ENCODE measurements at places on chromosomes 6 and 20. TPM values are rescaled to one million over a fixed set of nuclear protein-coding genes. Genes with fewer than 3 reads are reported as not detected.

- no peaks in the 10 kb centered on the region for H3K36me3 ChIP-seq
- peak overlapping the region; percentile 67 for H3K27ac ChIP-seq
- H3K4me3 ChIP-seq = no peak overlapping the region
- peaks cover 60% of the 10 kb centered on the region for H3K4me1 ChIP-seq
Observed at GRCh38 chr6:21751608-21752007, 158.1 kb downstream of the SOX4 start.

- no peak overlapping the region for H3K27ac ChIP-seq
- H3K36me3 ChIP-seq = no peaks in the 10 kb centered on the region
- H3K4me3 ChIP-seq = no peak overlapping the region
- H3K4me1 ChIP-seq = no peaks in the 10 kb centered on the region
- no peaks in the 10 kb centered on the region for H3K27me3 ChIP-seq
- DNase-seq = no peak
Observed at GRCh38 chr6:170363255-170363654, 56.7 kb downstream of the FAM120B start.

Gene CTAGE9
- total RNA-seq = not detected

Gene TMEM200A
- total RNA-seq = 0.40 TPM

DNA sequence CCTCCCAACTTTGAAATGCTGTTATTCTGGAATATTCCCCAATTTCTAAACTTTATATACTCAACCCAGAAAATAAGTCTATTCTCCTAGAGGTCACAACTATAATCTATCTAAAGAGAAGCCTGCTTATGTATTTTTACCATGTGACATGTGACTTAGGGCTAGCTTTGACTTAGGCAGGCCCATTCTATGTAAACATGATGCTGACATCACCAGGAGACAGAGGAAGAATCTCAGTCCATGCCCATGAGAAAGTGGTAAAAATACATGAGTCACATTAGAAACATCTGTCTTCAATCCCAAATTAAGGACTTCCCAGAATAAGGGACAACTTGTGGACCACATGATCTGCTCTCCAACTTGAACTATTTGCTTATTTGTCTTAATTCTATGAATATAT is 113.6 kb upstream of the ID4 start:
- no peaks in the 10 kb centered on the region for H3K27me3 ChIP-seq
- H3K36me3 ChIP-seq = no peaks in the 10 kb centered on the region
- no peak overlapping the region for H3K4me3 ChIP-seq
- DNase-seq = peak; percentile 79

- no peaks in the 10 kb centered on the region for H3K36me3 ChIP-seq
- H3K27me3 ChIP-seq = no peaks in the 10 kb centered on the region
Observed at GRCh38 chr20:37764333-37764935, 70.6 kb downstream of the CTNNBL1 start.

- H3K27ac ChIP-seq = peak overlapping the region; percentile 81
- peak overlapping the region; percentile 79 for H3K4me3 ChIP-seq
- no peaks in the 10 kb centered on the region for H3K27me3 ChIP-seq
- peaks cover 7% of the 10 kb centered on the region for H3K36me3 ChIP-seq
- peaks cover 28% of the 10 kb centered on the region for H3K4me1 ChIP-seq
Observed at GRCh38 chr6:82365016-82365795, 1.6 kb downstream of the TPBG start.

DNA sequence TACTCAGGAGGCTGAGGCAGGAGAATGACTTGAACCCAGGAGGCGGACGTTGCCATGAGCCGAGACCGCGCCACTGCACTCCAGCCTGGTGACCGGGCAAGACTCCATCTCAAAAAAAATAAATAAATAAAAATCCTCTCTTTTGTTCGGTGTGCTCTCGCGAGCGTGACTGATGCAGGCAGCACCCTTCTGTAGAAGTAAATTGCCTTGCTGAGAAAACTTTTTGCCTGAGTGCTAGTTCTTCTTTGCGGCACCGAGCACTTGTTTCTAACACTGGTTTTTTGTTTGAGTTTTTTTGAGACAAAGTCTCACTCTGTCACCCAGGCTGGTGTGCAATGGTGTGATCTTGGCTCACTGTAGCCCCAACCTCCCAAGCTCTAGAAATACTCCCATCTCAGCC is 30.5 kb downstream of the PLN start:
- no peaks in the 10 kb centered on the region for H3K27me3 ChIP-seq
- no peaks in the 10 kb centered on the region for H3K4me1 ChIP-seq
- H3K27ac ChIP-seq = no peak overlapping the region
- H3K4me3 ChIP-seq = no peak overlapping the region
- DNase-seq = no peak

DNA sequence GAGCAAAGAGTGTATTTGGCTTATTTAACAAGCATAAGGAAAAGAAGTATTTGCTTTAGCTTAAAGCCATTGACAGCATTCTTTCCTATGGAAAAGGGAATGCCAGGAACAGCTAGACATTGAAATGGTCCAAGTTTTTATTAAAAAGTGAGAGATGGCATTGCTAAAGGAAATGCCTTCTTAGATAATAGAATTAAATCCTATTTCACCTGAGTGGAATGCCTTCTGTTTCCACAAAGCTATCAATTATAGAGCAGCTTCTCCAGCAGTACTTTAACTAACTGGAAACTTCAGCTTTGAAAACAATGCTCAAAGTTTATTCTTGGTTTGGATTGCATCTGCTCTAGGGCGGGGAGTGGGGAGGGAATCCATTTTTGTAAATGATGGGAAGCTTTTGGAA is 85.1 kb upstream of the CNKSR3 start:
- no peaks in the 10 kb centered on the region for H3K27me3 ChIP-seq
- no peaks in the 10 kb centered on the region for H3K4me1 ChIP-seq
- H3K36me3 ChIP-seq = no peaks in the 10 kb centered on the region
- H3K27ac ChIP-seq = no peak overlapping the region

- DNase-seq = no peak
- no peak overlapping the region for H3K27ac ChIP-seq
Observed at GRCh38 chr6:19297880-19298279, 539.3 kb upstream of the ID4 start.

Gene CRISP2
- not detected for total RNA-seq

GRCh38 chr6:113170454-113170853 is 686.7 kb upstream of the MARCKS start:
- H3K4me3 ChIP-seq = no peak overlapping the region
- H3K36me3 ChIP-seq = no peaks in the 10 kb centered on the region
- H3K4me1 ChIP-seq = peaks cover 4% of the 10 kb centered on the region
- H3K27me3 ChIP-seq = no peaks in the 10 kb centered on the region
- no peak for DNase-seq

Gene FRK
- total RNA-seq = 0.46 TPM

GRCh38 chr20:51327251-51327841 is 215.2 kb downstream of the NFATC2 start:
- H3K27me3 ChIP-seq = no peaks in the 10 kb centered on the region
- H3K27ac ChIP-seq = peak overlapping the region; percentile 88
- H3K36me3 ChIP-seq = no peaks in the 10 kb centered on the region
- DNase-seq = peak; percentile 99
- H3K4me3 ChIP-seq = peak overlapping the region; percentile 1

GRCh38 chr6:139519571-139520031 is 145.2 kb upstream of the CITED2 start:
- no peaks in the 10 kb centered on the region for H3K36me3 ChIP-seq
- no peak overlapping the region for H3K4me3 ChIP-seq

Gene GTSF1L
- not detected for total RNA-seq

DNA sequence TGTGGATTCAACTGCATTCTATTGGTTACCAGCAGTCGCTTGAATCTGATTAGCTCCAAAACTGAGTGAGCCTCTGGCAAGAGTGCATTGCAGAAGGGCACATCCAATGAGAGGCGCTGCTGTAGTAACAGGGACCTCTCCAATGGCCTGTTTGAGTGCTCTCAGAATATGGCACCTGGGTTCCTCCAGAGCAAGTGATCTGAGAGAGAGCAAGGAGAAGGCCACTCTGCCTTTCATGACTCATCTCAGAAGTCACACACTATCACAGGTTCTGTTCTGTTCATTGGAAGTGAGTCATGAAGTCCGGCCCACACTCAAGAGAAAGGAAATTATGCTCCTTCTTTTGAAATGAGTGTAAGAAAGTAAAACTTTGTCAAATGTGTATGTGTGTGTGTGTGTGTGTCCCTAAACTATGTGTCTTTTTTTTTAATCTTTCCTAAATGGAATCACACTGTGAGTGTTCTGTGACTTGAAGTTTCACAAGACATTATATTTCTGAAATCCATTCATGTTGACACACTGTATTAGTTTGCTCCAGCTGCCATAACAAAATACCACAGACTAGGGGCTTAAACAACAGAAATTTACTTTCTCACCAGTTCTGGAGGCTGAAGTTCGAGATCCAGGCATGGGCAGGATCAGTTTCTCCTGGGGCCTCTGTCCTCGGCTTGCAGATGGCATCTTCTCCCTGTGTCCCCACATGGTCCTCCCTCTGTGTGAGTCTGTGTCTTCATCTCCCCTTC is 138.3 kb upstream of the CDYL start:
- H3K4me1 ChIP-seq = peaks cover 21% of the 10 kb centered on the region

DNA sequence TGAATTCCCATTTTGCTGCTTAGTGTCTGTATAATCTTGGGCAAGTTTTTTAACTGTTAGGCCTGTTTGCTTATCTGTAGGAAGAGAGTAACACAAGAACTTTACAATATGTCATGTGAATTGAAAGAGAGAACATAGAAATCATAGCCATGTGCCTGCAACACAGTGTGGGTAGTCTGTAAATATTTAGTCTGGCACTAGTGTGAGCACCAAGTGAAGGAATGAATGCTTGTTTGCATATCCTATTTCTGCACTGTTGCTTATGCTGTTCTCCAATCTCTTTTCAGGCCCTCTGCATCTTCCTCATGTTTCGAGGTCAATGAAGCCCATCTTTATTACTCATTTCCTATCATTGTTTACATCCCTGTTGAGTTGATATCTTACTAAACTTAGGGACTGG is 49.2 kb downstream of the CBFA2T2 start:
- H3K4me1 ChIP-seq = peaks cover 13% of the 10 kb centered on the region
- peak; percentile 59 for DNase-seq
- no peaks in the 10 kb centered on the region for H3K36me3 ChIP-seq
- no peak overlapping the region for H3K4me3 ChIP-seq
- H3K27me3 ChIP-seq = no peaks in the 10 kb centered on the region
- H3K27ac ChIP-seq = no peak overlapping the region

Gene RIN2
- total RNA-seq = 69.8 TPM

Gene JARID2
- total RNA-seq = 13.1 TPM

Gene TENT5A
- total RNA-seq = 6.4 TPM

Gene AKAP12
- 146 TPM for total RNA-seq

GRCh38 chr6:35165630-35166071 is 24.5 kb upstream of the TCP11 start:
- H3K4me1 ChIP-seq = peaks cover 26% of the 10 kb centered on the region
- no peaks in the 10 kb centered on the region for H3K27me3 ChIP-seq
- peak; percentile 82 for DNase-seq
- no peak overlapping the region for H3K4me3 ChIP-seq

GRCh38 chr20:13526551-13526950 is 112.2 kb downstream of the TASP1 start:
- H3K36me3 ChIP-seq = peaks cover 5% of the 10 kb centered on the region
- H3K27me3 ChIP-seq = no peaks in the 10 kb centered on the region
- no peak overlapping the region for H3K27ac ChIP-seq
- H3K4me3 ChIP-seq = no peak overlapping the region

- H3K27me3 ChIP-seq = no peaks in the 10 kb centered on the region
- H3K4me3 ChIP-seq = no peak overlapping the region
- H3K4me1 ChIP-seq = no peaks in the 10 kb centered on the region
- no peak overlapping the region for H3K27ac ChIP-seq
- DNase-seq = peak; percentile 61
- H3K36me3 ChIP-seq = no peaks in the 10 kb centered on the region
Observed at GRCh38 chr6:6758915-6759654, 170.6 kb downstream of the LY86 start.

Gene PI16
- 0.07 TPM for total RNA-seq

DNA sequence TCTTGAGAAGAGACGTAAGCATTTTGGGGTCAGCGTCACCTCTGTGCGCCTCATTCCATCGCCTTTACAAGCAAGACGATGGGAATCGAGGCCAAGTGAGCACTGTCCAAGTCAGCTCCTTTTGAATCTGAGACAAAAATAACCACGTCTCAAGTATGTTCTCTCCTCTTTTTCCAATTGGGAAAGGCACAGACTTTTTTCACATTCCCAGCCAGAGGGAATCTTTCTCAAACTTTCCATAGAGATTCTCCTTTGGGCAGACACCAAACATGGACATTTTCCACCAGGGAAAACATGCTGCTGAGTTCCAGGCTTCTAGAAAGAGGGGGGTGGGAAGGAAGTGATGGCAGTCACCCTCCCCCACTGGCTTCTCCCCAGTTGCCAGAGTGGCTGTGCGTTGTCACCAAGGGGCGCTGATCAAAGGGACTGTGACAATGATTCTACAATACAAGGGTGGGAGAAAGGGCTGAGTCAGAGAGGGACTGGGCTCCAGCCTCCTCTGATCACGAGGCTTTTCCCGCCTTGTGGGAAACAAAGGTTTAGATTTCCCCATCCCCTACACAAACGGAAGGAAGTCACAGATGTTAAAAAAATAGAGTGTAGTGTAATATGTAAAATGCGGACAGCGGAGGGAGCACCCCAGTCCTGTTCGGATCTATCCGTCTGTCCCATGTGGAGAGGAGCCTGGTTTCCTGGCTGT is 281.9 kb upstream of the RNF24 start:
- no peaks in the 10 kb centered on the region for H3K36me3 ChIP-seq
- H3K4me1 ChIP-seq = no peaks in the 10 kb centered on the region
- no peak for DNase-seq
- no peak overlapping the region for H3K27ac ChIP-seq

DNA sequence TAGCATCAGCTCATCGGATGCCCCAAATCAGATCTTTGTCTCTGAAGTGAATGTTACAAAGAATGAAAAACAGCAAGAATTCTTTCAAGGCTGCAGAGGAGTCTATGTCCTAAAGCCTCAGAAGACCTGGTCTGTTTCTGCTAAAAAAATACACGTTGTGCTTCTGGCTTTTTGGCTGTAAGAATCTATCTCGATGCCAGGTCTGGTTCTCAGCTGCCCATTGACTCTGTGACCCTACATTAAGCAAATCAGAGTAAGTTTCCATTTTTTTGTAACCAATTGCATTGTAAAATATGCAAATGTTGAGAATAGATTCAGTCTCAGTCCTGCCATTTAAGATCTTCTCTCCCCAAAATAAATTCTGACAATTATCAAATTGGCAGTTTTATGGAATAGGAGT is 705.4 kb downstream of the RFPL4B start:
- no peaks in the 10 kb centered on the region for H3K36me3 ChIP-seq
- H3K27me3 ChIP-seq = no peaks in the 10 kb centered on the region
- peaks cover 37% of the 10 kb centered on the region for H3K4me1 ChIP-seq
- no peak overlapping the region for H3K27ac ChIP-seq
- DNase-seq = no peak
- H3K4me3 ChIP-seq = no peak overlapping the region

- DNase-seq = peak; percentile 11
- no peak overlapping the region for H3K4me3 ChIP-seq
- H3K27me3 ChIP-seq = no peaks in the 10 kb centered on the region
- no peak overlapping the region for H3K27ac ChIP-seq
- H3K4me1 ChIP-seq = 0 out of 2 replicates have a peak, but pooled peaks cover 6% of the 10 kb centered on the region
Observed at GRCh38 chr6:135146162-135146934, 34.8 kb upstream of the MYB start.
